ENCODE measurements at places on chromosomes 2 and 18.

- DNase-seq = no peak
Observed at GRCh38 chr18:70376137-70376913, 87.5 kb downstream of the SOCS6 start.

- no peak for DNase-seq
Observed at GRCh38 chr18:45236676-45237075, 378.6 kb upstream of the SLC14A2 start.

- no peak for DNase-seq
Observed at GRCh38 chr18:34207344-34207851, 17.3 kb downstream of the NOL4 start.

- DNase-seq = no peak
Observed at GRCh38 chr2:145012214-145012670, 492.3 kb upstream of the ZEB2 start.

GRCh38 chr18:62610701-62611411 is 88.0 kb downstream of the ZCCHC2 start:
- peak; percentile 78 for DNase-seq

DNA sequence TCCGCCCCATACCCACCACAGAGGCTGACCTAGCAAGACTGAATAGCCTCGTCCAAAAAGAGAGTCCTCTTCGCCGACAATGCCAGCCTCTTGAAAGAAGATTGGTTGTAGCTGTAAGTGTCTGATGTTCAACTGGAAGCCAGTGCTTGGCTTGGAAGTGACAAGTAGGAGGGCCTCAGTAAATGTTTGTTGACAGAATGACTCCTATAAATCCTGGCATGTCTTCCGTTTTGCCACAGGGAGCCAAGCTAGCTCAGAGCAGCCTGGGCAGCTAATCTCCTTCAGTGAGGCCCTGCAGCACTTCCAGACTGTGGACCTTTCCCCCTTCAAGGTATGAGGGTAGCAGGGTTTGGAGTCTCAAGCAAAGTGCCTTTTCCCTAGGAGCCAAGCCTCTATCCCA is 14.9 kb downstream of the ELMOD3 start:
- no peak for DNase-seq

GRCh38 chr2:104416339-104417000 is 437.4 kb upstream of the POU3F3 start:
- no peak for DNase-seq

DNA sequence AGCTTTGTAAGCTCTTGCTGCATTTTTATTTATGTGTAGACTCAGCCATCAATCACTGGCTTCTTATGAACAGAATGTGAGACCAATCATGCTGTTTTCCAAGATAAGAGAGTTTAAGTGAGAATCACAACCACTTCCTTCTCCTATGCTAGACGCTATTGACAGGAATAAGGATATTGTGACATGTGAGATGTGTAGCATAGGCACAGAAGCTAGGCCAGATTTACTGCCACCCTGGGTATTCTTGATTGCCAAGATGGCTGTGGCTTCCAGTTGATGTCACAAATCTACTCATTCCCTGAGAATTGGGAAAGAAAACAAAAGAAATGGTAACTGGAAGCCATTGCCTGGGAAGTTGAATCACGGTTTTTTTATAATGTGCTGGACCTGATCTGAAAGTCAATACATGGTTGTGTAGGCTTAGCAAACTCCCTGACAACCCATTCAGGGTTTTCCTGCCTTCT is 49.9 kb downstream of the RAB27B start:
- DNase-seq = no peak

GRCh38 chr18:22703883-22704585 is 229.1 kb upstream of the RBBP8 start:
- DNase-seq = peak; percentile 3

DNA sequence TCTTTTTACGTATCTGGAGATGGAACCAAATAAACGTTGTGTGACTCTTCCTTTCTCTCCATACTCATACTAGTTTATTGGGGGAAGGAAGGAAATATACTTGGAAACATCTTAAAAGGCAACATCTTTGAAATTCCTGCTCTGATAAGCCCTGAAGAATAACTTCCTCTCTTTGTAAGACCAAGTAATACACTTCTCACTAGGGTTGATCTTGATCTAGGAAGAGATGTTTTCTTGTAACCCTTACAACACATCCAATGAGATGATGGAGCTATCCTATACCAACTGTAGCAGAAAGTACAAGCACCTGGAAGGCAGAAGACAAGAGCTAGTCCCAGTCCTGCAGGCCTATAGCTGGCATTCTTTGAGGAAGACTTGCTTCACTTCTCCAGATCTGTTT is 2.0 kb downstream of the ANKRD44 start:
- no peak for DNase-seq

GRCh38 chr18:45166341-45166835 is 448.9 kb upstream of the SLC14A2 start:
- no peak for DNase-seq

DNA sequence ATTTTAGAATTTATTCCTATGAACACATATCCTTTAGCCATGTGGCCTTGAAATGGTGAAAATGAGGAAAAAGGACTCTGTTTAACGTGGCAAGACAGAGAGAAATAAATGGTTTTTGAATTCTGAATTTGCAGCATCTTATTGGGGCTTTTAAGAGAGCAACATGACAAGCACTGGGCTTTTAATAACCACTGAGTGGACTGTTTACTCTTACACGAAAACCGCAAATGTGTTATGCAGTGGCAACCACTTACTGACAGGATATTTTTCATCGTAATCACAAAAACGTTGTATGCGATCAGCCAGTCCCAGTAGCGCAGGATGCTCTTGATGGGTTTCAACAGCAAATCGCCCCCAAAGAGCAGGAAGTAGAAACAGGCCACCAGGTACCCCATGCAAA is 226.6 kb downstream of the NAPG start:
- no peak for DNase-seq

GRCh38 chr2:61543062-61543461 is 4.9 kb upstream of the XPO1 start:
- no peak for DNase-seq

GRCh38 chr18:63146828-63147409 is 172.7 kb downstream of the BCL2 start:
- no peak for DNase-seq

DNA sequence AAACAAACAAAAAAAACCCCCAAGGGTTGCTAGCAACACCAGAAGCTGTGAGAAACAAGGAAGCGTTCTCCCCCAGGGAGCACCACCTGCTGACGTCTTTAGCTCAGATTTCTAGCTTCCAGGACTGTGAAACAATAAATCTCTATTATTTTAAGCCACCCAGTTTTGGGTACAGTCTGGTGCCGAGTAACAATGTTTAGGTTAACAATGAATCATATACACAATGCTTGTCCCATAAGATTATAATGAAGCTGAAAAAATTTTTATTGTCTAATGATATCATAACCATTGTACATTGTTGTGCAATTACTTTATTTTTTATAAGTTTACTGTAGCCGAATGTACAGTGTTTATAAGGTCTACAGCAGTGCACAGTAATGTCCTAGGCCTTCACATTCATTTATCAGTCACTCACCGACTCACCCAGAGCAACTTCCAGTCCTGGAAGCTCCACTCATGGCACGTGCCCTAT is 72.1 kb upstream of the CAB39 start:
- DNase-seq = no peak

- no peak for DNase-seq
Observed at GRCh38 chr18:12325726-12326245, 17.7 kb downstream of the TUBB6 start.

DNA sequence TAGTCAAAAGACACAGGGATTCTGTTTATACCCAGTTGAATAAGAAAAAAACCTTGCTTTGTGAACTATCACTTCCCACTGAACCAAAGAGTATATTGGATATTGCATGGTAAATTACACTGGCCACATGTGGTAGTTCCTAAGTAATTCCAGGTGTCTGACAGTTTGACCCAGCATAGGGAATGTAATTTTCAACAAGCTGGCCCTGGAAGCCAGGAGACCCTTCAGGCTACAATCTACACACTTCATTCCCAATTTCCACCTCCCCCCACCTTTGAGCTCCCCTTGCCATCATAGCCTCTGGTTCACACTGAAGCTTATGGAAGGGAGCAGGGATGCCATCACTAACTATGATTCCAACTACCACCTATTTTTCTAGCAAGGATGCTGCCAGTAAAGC is 2.8 kb downstream of the FRZB start:
- no peak for DNase-seq

GRCh38 chr2:103293742-103294077 is 531.9 kb downstream of the TMEM182 start:
- no peak for DNase-seq

DNA sequence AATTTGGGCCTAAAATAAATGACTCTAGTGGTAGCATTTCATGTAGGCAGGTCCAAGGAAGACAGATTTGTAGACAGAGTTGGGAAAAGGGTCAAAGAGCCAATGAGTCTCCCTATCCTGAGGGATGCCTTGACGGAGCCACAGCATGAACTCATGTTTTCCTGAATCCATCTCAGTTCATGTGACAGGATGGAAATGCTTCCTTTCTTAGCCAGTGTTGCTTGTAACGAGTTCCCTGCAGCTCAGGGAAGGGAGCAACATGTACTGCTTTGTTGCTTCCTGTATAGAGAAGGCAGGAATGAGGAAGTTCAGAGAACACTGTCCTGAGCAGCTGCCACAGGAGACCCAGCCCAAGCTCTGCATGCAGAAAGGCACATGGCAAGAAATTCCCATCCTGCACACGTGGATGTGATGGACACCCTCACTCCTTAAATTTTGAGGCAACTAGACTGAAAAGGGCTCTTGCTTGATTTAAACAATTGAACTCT is 27.9 kb downstream of the TMEM17 start:
- no peak for DNase-seq

GRCh38 chr18:47779381-47779780 is 151.1 kb downstream of the SMAD2 start:
- no peak for DNase-seq

GRCh38 chr2:135132314-135132713 is 80.2 kb downstream of the RAB3GAP1 start:
- no peak for DNase-seq

- DNase-seq = peak; percentile 20
Observed at GRCh38 chr2:79855264-79856006, 342.6 kb downstream of the CTNNA2 start.

DNA sequence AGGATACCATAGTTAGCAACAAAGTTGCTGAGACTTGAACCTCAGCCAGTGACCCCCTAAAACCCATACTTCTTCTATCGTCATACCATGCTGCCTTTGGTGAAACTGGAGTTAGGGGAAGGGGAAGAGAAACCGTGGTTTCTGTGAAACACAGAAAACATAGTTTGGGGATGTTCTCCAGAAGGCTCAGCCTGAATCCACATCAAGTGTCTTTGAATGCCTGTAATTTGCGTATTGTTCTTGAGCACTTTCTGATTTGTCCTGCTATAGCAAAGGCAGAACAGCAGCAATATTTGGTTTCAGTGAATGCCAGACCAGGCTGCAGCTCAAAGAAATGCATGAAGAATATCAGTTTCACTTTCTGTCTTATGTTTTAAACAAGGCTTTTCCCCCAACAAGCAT is 258.7 kb downstream of the TTC32 start:
- no peak for DNase-seq

DNA sequence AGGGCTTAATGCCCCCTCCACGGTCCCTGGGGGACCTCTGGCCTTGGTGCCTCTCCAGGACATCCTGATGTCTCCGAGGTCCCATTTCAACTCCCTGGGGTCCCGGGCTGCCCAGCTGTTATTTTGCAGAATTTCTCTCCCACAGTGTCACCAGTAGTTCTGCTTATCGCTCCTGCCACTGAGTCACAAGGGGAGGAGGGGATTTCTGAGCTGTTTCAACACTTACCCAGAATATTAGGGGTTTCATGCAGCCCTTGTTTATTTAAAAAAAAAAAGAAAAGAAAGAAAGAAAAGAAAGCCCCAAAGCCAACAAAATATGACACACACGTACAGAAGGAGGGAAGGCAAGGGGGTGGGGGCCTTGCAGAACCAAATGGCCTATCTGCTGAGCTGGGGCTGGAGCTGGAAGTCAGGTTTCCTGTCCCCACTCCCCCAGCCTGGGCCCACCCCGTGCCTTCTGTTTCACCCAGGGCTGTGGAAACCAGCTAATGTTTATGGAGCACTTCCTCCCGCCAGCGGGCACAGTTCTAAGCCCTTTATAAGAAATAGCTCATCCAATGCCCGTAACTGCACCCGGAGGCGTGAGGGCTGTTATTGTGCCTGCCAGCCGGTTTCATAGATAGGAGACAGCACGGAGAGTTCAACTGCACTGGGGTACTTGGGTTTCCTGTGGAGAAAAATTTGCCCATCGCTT is 8.4 kb upstream of the ARID5A start:
- DNase-seq = no peak

- peak; percentile 26 for DNase-seq
Observed at GRCh38 chr2:119517433-119517832, 6.8 kb downstream of the SCTR start.

DNA sequence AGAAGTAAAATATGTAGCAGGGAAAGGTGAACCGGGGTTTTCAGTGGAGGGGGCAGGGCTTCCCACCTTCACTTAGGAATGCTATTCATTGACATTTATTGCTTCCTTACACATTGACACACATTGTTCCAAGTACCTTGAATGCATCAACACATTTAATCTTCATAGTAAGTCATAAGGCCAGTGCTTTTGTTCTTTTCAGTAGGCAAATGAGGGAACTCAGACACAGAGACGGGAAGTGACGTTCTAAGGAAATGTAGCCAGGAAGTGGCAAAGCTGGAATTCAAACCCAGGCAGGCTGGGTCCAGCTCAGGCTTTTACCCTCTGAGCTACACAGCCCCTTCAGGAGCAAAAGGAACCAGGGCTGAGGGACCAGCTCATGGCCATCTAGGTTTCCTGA is 20.7 kb downstream of the BMP10 start:
- DNase-seq = no peak

- DNase-seq = no peak
Observed at GRCh38 chr2:109226622-109227021, 97.6 kb downstream of the SH3RF3 start.

DNA sequence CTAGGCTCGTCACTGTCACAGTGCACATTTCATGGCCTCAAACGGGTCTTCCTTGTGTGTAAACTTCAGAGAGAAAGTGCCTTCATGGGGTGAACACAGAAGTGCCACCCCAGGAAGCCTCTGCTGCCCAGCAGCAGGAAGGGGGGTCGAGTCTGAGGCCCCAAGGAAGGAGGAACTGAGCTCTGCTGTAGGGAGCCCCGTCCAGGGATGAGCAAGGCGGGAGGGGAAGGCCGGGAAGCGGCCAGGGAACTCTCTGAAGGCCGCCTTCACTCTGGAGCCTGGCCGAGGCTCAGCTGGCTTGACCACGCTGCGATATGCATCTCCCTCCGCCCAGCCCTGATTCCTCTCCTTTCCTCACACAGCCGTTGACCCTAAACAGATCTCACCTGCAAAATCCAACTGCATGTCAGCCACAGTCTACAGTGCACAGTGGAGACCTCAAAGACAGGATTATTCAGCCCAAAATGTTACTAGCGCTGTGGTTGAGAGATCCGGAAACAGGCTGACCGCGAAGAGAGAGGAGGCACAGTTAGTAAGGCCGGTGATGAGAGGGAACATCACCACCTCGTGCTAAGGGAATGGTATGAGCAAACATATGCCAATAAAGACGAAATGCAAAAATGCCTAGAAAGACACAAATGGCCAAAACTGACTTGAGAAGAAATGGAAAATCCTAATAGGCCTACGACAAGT is 34.2 kb upstream of the CTDP1 start:
- no peak for DNase-seq
